WTC11 (cell line): ENCODE measurements at places on chromosomes 11 and 22.

DNA sequence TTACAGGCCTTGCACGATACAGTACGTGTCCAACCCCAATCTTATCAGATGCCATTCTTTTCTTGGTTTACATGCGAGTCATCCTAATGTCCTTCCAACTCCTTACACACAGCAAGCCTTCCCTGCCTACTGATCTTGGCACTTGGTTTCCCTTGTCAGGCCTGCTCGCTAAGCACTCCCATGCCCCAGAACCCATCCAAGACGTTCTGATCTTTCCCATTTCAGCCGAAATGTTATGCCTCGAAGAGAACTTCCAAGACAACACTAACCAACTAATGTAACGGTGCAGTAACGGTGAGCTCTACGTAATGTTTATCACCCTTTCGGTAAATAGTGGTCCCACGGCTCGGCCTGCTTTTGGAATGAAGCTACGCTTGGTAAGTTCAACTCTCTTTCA lies 521 bp downstream of the PES1 start:
- DNase-seq = no peak

- no peak for DNase-seq
Measured at GRCh38 chr11:100748153-100748552, 61.1 kb downstream of the ARHGAP42 start.

DNA sequence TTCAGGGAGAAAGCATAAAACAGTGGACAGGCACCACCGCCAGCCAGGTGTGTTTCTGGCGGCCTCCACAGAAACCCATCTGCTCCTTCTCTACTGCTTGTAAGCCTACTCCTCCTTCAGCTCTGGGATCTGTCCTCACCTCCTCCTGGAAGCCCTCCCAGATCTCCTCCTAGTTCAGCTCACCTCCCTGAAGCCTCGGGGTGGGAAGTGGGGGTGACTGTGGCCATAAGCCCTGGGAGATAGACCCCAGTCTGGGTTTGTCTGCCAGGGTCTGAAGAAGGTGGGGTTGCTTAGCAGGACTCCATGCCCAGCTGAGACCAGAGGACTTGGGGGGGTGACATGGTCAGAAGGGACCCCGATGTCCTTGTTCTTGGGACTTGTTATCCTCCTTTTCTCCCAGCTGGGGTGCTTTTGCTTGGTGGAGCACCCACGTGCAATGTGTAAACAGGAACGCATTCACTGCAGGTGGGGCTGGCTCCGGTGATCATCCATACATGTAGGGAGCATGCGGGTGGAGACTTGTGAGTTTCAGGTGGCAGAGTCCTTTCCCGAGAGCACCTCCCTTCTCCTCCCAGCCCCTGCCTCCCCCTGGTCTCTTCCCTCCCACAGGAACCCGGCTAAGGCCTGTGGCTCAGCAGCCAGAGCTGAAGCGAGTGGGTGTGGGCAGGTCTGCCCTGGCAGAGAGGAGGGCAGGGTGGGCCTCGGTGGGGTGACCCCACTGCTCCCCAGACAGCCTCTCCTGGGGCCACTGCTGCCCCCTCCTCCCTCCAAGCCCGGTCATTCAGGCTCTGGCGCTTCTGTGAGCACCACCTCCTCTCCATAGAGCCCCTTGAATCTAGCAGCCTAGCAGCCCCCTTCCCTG lies 25.9 kb downstream of the MRGPRG start:
- DNase-seq = no peak

DNA sequence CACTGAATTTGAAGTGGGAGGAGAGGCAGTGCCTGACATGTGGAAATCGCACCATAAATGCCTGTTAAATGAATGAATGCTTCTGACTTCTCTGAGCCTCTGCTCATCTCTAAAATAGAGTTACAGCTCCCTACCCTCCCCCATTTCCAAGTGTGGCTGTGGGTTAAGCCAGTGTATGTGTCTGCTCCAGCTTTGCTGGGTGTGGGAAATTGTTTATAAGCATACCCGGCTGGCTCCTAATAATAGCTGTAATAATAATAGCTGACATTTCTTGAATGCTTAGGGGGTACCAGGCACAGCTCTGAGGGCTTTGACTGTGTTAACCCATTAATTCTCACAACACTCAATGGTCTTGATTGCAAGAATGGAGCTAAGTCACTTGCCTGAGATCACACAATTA lies 7.0 kb upstream of the FCHSD2 start:
- no peak for DNase-seq

DNA sequence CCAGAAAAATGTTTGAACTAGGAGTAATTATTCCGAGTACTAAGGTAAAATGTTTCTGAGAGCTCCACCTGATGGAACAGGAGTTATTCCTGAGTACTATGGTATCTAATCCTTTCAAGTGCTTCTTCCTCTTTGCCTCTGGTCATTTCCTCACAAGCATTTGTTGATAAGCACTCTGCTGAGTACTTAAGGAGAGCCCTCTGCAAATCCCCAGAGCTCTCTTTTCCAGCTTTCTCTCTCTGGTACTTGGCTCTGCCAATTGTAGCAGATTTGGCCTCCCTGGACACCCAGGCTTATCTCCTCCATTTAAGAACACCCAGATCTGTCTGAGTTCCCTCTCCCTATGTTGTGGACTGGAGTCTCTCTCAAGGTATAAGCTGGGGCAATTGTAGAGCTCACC lies 457.0 kb downstream of the MN1 start:
- no peak for DNase-seq

GRCh38 chr11:59102259-59102765 lies 4.7 kb upstream of the FAM111B start:
- peak; percentile 86 for DNase-seq
